ENCODE measurements at places on chromosomes 1 and 21.

- DNase-seq, result no peak
These were observed 72.5 kb downstream of the NTMT2 start for GRCh38 chr1:170218257-170218650.

- DNase-seq, result no peak
These were observed 141.5 kb downstream of the KAZN start for GRCh38 chr1:14740016-14740415.

DNA sequence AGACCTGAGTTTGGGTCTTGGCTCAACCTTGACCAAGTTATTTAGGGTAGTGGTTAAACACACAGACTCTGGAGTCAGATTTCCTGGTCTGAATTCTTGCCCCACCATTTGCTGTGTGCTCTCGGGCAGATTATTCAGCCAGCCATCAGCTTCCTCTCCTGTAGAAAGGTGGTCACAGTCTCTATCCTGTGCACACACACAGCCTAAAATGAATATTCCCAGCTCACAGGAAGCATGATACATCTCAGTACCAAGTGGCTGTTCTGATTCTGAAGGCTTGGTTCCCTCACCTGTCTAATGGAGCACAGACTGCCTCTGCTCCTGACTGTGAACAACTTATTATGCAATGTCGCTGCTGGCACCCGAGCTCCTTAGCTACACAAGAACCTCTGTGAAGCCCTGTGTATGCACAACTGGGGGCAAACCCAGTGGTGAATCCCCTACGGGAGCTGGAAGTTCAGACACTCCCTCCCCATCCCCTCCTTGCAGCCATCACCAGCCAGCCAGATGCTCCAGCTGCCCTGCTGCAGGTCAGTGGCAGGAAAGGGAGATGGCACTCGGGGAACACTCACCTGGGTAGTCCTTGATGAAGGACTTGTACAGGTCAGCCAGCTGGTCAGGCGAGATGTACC, 13.7 kb downstream of the ENO1 start:
- DNase-seq, result no peak

DNA sequence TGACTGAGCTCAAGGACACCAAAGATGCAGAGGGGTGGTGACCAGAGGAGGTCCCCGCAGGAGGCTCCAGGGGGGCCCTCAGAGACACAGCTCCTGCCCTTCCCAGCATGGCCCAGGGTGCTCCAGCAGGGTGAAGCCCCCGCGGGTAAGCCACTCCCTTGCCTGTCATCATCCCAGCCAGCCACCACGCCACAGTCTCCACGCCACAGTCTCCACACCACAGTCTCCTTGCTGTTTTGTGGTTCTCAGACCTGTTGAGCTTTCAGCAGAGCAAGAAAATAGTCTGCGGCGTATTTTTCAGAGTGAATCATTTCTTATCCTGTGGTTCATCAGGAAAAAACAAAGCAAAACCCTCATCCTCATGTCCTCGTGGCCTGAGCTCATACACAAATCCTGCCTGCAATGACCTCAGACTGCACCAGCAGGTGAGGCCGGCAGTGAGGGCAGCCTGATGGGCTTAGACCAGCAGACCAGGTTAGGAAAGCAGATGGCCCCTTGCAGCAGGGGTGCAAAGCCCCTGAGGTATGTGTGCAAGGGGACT, 25.7 kb upstream of the ABCG1 start:
- DNase-seq, result no peak

DNA sequence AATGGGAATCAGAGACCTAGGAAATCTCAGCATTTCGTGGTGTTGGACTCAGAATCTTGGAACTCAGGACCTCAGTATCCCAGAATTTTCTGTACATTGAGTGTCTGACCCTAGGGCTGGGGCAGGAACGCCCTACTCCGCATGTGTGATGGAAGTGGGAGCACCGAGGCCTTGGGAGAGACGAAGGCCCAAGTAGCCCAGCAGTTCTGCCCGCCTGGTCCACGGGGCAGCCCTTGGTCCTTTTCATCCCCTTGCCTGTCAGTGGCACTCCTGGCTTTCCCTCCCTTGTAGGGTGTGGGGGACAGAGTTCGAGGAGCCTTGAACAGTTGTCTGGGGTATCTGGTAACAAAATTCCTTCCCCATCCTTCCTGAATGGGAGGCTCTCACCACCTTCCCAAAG, 10.2 kb downstream of the A3GALT2 start:
- no peak for DNase-seq

All from HuH-7 (cell line).